GM03348 (cell line): ENCODE measurements at places on chromosomes 3 and 15.

GRCh38 chr3:187725653-187726370 is 19.5 kb downstream of the BCL6 start:
- no peak for DNase-seq

DNA sequence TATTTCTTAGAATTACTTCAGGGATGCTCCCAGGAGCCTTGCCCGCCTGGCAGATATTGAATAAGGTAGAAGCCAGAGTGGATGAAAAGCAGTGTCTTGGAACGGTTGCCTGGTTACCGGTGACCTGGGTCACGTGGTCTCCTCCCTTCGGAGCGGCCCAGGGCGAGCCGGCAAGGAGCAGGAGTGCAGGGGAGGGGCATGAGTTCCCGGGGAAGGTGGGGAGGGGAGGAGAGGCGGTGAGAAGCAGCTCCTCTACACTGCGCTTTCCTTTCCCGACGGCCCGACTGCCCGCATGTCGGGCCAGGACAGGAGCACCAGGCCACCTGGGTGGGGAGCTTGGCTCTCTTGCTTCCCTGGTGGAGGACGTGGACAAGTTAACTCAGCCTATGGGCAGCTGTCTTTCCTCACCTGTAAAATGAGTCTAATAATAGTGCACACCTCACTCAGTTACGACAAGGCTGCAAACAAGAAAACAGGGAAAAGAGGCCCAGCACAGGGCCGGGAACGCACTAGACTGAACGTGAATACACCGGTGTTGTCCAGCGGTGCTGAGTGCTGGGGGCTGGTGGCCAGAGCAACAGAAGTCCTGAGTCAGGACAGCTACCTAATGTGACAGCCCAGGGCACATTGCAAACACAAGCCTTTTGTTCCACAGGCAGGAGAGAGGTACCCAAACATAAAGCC is 198.3 kb downstream of the ADAMTS9 start:
- peak; percentile 10 for DNase-seq

DNA sequence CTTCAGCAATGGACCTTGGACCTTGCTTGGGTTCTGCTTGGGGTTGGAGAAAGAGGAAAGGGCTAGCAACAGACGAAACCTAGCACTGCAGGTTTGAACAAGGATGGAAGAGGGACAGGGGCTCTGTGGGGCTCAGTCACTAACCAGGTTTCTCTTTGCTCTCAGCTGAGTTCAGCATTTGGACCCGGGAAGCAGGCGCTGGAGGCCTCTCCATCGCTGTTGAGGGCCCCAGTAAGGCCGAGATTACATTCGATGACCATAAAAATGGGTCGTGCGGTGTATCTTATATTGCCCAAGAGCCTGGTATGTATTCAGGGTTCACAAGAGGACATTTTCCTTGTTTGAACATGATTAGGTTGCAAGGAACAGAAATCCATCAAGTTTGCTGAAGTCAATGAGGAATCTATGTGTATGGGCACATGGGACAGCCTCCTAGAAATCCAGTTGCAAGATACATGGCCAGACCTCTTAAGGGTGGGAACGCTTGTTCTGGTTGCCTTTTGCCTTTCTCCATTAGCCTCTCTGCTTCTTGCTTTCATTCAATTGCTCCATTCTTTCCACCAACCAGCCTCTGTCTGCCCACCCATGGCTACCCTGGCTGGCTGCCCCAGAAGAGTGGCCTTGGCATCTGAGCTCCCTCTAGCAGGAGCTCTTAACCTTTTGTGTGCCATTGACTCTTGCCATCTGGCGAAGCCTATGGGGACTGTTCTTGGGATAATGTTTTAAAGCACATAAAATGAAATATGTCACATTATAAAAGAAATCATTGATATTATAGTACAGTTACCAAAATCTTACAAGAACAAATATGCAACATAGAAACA is 55.9 kb downstream of the DNASE1L3 start:
- DNase-seq: no peak

- no peak for DNase-seq
These were observed 157.2 kb downstream of the CHDH start for GRCh38 chr3:53688989-53689388.
